Activated naive CD4-positive, alpha-beta T cell treated with anti-CD3 and anti-CD28 coated beads, Interleukin-2, amount 10 ng/mL, durations not matched to agents 7 days and 5 days (primary cell): ENCODE measurements at places on chromosomes 1 and 21.
A peak's percentile ranks its signal among the peaks of the same experiment; 100 is the strongest.

GRCh38 chr1:168829876-168830275, 100.9 kb upstream of the DPT start:
- DNase-seq: no peak

DNA sequence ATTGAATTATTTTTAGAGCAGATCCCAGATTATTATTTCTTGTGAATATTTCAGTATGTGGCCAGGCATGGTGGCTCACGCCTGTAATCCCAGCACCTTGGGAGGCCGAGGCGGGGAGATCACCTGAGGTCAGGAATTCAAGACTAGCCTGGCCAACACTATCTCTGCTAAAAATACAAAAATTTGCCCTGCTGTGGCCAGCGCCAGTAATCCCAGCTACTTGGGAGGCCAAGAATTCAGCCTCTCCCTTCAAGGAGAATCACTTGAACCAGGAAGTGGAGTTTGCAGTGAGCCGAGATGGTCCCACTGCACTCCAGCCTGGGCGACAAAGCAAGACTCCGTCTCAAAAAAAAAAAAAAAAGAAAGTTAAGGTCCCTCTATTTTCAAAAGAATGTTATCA, 4.3 kb downstream of the OSBPL9 start:
- no peak for DNase-seq

DNA sequence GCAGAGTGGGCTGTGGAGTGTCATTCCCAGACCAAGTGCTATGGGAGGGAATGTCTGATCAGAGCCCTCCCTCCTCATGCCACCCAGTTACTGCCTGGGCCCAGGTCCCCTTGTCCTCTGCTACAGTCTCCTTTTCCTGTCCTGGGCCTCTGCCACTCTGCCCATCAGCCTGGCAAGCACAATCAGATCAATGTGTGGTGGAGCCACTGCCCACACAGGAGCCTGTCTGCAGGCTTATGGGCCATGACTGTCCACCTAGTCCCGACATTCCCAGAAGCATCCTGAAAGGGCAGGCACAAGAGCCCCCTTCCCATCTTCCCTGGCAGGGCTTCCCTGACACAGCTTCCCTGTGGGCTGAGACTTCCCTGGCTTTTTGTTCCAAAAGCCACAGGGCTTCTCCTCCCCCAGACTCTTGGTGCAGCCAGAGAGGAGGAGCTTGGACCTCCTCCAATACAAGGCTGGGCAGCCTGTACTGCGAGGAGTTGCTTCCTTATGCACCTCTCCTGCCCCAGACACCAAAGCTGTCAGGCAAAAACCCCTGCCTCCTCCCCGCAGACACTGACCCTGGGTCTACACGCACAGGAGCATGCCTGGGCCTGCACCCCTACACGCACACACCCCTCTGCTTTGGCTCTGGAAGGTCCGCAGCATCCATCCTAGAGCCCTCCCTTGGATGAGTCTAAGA, 29.2 kb upstream of the CNTN2 start:
- DNase-seq: no peak

GRCh38 chr1:231972111-231972445, 345.5 kb downstream of the DISC1 start:
- DNase-seq: no peak

DNA sequence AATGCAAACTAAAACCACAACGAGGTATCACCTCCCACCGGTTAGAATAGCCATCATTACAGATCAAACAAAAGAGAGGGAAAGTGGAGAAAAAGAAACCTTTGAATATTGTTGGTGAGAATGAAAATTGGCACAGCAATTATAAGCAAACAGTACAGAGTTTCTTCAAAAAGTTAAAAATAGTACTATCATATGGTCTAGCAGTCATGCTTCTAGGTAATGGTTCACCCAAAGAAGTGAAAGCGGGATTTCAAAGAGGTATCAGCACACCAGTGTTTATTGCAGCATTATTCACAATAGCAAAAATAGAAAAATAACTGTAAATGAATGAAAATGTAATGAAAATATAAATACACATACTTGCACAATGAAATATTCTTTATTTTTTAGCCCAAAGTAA, 8.2 kb downstream of the OR2T10 start:
- no peak for DNase-seq

DNA sequence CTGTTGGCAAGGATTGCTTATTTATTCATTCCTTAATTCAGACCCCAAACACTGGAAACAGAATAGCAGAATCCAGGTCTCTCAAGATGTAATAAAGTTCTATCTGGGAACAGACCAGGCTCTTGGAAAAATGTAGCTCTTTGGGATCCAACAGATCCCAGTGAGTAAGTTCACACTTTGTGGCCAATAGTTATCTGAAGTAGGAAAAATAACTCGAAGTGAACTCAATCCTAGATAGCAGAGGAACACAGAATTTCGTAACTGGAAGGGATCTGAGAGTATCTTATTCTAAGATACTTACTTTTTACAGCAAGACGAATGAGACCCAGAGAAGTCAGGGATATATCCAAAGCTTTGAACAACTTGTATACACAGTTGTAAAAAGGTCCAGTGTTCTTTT, 150.7 kb upstream of the CD34 start:
- no peak for DNase-seq

DNA sequence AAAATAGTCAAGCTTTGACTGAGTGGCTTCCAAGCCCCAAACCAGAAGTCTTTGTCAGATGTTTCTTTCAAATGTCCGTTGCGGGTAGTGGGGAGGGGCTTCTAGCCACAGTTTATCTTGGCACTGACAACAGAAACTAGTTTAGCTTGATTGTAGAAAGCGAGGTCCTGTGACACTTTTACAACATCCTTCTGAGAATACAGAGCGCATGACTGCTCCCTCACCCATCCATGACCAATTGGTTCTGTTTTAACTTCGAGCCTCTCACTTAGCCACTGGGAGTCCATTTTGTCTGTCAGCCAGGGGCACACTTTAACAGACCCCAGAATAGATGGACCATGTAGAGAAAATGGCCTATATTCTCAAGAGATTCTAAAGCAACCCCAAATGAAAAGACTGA, 199.2 kb upstream of the ST6GALNAC5 start:
- DNase-seq: no peak

- DNase-seq: peak; percentile 40
Measured at GRCh38 chr1:91684481-91685196, 184.0 kb downstream of the CDC7 start.

- no peak for DNase-seq
Measured at GRCh38 chr1:200081969-200082245, 54.4 kb downstream of the NR5A2 start.

DNA sequence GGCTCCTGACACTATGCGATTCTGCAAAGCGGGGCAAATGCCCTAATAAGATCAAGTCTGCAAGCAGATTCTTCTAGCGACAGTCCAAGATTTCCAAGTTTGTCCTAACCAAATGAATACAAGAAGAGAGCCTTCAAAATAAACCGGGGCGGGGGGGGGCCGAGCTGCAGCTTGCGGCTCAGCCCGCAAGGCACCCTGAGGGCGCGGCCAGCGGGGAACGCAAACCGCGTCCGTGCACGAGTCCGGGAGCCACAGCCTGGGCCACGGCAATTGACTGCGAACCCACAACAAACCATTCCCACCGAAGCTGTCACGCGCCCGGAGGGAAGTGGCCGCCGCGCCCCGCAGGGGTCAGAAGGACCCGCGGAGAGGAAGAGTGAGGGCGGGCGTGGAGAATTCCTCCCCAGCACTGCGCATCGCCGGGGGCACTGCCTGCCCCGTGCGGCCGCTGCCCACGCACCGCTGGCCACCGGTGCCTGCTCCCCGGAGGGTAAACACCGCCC, 687 bp downstream of the TGFBR3 start:
- DNase-seq: peak; percentile 53

DNA sequence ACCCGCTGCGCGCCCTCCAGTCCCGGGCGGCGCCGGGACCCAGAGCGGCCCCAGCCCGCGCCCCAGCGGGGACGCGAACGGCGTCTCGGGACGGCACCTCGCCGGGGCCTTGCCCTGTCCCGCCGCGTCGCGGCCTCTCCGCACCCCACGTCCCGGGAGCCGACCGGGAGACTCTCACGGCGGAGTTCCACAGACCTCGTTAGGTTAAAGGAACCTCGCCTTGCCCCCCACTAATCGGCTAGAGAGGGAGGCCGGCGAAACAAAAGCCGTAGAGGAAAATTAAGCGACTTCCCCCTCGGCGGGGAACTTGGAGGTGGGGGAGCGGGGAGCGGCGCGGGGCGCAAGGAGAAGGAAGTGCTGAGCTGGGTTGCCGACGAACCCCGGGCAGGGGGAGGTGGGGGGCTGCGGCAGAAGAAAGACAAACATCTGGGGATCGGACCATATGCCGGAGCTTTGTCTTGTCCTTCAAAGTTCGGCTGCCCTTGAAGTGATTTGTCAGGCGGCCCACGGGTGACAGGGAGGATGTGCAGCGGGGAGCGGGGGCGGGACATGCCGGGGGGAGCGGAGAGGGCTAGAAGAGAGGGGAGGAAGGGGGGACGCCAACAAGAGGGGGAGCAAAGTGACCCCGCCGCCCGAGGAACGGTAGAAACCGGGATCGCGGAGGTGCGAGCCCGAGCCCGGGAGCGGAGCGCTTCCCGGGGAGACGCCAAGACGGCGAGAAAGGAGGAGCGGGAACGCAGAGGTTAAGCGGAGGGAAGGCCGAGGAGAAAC, 120.0 kb upstream of the RRP15 start:
- peak; percentile 21 for DNase-seq

DNA sequence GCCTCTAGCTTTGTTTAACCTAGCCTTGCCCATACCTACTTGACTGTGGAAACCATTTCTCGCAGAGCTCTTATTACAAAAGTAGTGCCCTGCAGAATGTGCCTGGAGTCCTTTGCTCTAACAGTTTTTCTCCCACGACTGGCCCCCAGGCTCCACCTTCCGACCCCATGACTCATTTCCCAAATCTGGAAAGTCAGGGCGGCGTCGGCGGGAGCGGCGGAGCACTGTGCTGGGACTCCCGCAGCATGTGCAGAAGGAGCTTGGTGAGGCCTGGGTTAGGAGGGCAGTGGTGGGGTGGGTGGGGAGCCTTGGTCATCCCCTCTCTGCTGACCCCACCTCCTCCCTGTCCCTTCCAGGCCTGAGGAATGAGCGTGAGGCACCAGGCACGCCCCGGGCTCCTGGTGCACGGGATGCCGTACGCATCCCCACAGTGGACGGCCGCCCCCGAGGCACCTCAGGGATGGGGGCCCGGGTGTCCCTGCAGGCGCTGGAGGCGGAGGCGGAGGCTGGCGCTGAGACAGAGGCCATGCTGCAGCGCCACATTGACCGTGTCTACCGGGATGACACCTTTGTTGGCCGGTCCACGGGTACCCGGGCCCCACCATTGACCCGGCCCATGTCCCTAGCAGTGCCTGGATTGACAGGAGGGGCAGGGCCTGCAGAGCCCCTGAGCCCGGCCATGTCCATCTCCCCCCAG, 47.5 kb downstream of the YARS1 start:
- peak; percentile 16 for DNase-seq

DNA sequence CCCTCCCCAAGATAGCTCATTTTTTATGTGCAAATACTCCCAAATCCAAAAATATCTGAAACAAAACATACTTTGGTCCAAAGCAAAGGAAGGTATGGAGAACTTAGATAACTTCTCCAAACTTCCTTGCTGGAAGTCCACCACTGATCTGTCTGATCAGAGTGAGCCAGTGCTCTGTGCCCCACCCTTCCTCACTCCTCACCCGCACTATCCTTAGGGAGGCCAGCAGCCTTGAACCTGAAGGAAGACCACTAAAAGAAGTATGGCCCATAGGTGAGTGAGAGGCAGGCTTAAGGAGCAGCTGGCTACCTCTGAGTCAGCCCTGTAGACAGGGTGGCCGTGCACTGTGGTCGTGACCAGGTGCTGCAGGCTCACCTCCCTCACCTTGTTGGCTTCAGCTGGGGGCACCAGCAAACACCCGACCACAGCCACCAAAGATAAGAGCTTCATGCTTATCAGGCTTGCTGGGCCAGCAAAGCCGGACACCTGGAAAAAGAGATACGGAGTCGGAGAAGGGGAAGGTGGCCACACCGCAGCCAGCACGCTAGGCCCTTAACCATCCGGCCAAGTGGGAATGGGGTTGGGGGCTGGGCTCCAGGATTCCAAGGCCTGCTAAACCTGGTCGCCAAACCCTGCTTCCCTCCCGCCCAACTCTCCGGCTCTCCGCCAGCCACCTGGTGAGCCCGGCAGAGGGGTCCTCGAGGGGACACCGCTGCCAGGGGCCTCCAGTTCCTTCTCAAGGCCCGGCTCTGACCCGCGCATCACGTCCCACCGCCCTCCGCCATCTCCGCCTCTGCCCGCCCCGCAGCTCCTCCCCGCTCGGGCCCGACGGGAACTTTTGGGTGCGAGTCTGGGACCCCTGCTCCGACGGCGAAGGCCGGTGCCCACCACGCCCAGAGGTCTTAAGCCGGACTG, 543 bp downstream of the TMEM9 start:
- no peak for DNase-seq

DNA sequence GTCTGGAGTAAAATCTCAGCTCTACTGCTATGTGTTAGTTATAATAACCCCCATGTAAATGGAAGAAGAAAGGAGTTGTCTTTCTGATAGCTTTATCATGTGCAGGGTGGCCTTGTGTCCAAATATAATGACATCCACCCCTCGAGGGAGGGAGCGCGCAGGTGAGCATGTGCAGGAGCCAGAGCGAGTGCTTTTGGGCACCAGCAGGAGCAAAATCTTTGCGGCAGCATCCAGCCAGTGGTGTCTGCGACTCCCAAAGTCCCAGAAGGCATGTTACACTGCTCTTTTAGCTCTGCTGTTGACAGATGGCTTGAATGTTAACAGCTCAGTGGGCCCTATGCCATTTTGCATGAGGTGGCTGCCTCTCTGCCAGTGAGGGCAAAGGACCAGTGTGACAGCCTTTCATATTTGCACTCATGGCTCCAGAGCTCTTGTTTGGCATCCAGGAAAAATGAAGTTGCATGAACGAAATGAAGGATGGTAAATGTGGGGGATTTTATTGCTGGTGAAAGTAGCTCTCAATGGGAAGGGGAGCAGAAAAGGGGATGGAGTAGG, 146.7 kb downstream of the HMCN1 start:
- no peak for DNase-seq

GRCh38 chr1:47477595-47478080, 39.8 kb downstream of the FOXD2 start:
- no peak for DNase-seq

GRCh38 chr1:205190845-205191577, 20.5 kb downstream of the DSTYK start:
- no peak for DNase-seq
